Astrocyte of the spinal cord (primary cell): ENCODE measurements at places on chromosomes 5 and 9.

DNA sequence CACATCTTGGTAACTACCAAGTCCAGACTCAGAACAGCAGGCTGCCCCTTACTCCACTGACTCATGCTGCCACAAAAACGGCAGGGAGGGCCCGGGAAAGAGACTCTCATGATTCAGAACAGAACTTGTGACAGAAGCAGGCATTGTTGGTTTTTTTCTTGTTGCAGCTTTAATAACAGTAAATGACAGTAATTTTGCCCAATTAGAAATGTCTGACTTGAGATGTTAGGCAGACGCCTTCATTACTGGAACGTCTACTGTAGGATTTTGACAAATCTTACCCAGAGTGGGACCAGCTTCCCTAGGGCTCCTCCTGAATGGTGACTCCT lies 77.9 kb downstream of the SEMA5A start:
- DNase-seq: peak; percentile 97

- no peak for DNase-seq
Observed at GRCh38 chr9:119722384-119722783, 353.1 kb upstream of the BRINP1 start.

GRCh38 chr9:109456811-109457210 lies 41.3 kb downstream of the PTPN3 start:
- DNase-seq: no peak

- DNase-seq: peak; percentile 81
Observed at GRCh38 chr9:32378993-32379729, 5.3 kb upstream of the ACO1 start.

GRCh38 chr5:5711112-5711511 lies 288.6 kb downstream of the ICE1 start:
- no peak for DNase-seq

- DNase-seq: no peak
Observed at GRCh38 chr5:6496207-6496584, 47.5 kb downstream of the UBE2QL1 start.
